Stomach (tissue), 19 donors: ENCODE measurements at places on chromosomes 5 and 9. TPM values are rescaled to one million over a fixed set of nuclear protein-coding genes. Genes with fewer than 3 reads are reported as not detected.

The TEX48 gene
- not detected for polyA plus RNA-seq

- no peaks in the 10 kb centered on the region for H3K27me3 ChIP-seq
- no peak overlapping the region for H3K27ac ChIP-seq
- no peak overlapping the region for H3K4me3 ChIP-seq
Observed at GRCh38 chr5:154722936-154723335, 32.2 kb upstream of the LARP1 start.

GRCh38 chr5:19771174-19771835, 216.7 kb downstream of the CDH18 start:
- no peaks in the 10 kb centered on the region for H3K4me1 ChIP-seq
- no peaks in the 10 kb centered on the region for H3K27me3 ChIP-seq
- no peak overlapping the region for H3K4me3 ChIP-seq
- no peak for DNase-seq
- no peak overlapping the region for H3K27ac ChIP-seq

DNA sequence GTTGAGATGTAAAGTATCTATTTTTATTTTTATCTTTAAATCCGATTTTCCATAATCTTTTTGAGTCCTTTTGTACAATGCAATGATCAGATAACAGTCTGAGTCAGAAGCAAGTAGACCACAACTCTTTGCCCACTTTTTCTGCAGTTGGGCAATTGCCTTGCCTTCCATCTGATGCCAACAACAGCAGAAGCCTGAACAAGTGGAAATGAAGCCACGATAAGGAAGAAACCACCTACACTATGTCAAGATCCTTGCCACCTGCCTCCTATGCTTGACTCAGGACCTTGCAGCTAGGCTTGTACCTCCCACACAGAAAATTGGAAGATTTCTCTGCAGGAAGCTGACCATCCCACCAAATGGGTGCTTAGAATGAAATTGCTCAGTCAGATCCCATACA, 78.6 kb downstream of the ANXA1 start:
- H3K36me3 ChIP-seq = no peaks in the 10 kb centered on the region
- H3K27ac ChIP-seq = no peak overlapping the region
- no peak overlapping the region for H3K4me3 ChIP-seq
- DNase-seq = no peak
- H3K4me1 ChIP-seq = no peaks in the 10 kb centered on the region
- H3K27me3 ChIP-seq = peaks cover 3% of the 10 kb centered on the region

- H3K36me3 ChIP-seq = no peaks in the 10 kb centered on the region
- H3K27me3 ChIP-seq = no peaks in the 10 kb centered on the region
Observed at GRCh38 chr5:80620211-80620610, 34.2 kb upstream of the MSH3 start.

- no peaks in the 10 kb centered on the region for H3K27me3 ChIP-seq
- DNase-seq = no peak
- no peaks in the 10 kb centered on the region for H3K36me3 ChIP-seq
- H3K27ac ChIP-seq = no peak overlapping the region
Observed at GRCh38 chr9:21053851-21054250, 22.4 kb upstream of the HACD4 start.

DNA sequence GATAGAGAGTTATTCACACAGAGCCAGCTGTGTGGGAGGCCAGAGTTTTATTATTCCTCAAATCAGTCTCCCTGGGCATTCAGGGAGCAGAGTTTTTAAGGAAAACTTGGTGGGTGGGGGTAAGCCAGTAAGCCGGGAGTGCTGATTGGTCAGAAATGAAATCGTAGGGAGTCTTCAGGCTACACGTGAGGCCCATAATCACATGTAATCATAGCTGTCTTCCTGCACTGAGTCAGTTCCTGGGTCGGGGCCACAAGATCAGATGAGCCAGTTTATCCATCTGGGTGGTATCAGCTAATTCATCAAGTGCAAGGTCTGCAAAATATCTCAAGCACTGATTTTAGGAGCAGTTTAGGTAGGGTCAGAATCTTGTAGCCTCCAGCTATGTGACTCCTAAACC, 10.8 kb upstream of the TTC39B start:
- H3K27me3 ChIP-seq = no peaks in the 10 kb centered on the region
- no peak for DNase-seq
- no peaks in the 10 kb centered on the region for H3K36me3 ChIP-seq
- H3K4me1 ChIP-seq = no peaks in the 10 kb centered on the region
